NCI-H774 (cell line): ENCODE measurements at places on chromosomes 4 and X.

DNA sequence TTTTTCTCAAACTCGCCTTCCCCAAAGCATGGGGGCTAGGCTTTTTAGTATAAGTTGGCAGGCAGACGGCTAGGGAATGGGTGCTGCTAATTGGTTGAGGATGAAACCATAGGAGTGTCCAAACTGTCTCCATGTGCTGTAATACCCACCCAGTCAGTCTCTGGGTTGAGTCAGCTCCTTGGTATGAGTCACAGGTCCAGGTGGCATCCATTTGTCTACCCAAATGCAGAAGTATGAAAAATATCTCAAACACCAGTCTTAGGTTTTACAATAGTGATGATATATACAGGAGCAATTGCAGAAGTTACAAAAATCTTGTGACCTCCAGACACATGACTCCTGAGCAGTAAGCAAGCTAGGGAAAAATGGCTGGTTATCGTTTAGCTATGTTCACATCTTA, 27.4 kb upstream of the CCSER1 start:
- DNase-seq: no peak

DNA sequence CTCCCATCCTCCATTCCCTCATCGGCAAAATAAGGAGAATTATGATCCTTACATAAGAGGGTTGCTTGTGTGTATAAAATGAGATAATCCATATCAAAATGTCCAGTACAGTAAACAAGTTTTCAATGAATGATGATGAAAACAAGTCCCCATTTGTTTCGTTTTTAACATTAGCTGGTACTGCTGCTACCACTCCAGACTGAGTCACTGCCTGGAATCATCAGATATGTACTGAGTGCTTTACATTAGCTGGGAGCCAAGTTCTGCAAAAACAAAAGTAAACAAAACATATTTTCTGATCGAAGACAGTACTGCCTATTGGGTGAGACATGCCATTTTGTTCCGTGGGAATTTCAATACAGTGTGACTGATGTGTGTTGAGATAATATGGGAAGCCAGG, 123.2 kb upstream of the IGFBP7 start:
- no peak for DNase-seq

GRCh38 chr4:101201421-101201820, 145.9 kb downstream of the PPP3CA start:
- DNase-seq: no peak

- no peak for DNase-seq
Observed at GRCh38 chr4:21198683-21199082, 498.4 kb downstream of the PACRGL start.

DNA sequence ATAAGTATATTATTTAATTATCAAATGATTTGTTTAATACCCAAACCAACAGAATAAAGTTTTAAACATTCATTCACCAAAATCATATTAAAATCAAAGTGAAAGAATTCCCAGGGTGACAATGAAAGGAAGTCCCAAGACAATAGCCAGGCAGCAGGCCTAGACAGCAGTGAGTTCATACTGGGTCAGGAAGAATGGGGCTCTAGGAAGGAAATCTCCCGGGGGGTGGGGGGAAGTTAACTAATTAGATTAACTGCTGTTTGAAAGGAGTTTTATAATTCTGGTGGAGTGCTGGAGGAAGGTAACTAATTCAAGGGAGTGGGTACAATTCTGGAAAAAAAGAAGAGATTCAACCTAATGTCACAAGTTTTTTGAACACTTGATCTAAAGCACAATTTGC, 104.1 kb downstream of the ZAR1 start:
- no peak for DNase-seq

DNA sequence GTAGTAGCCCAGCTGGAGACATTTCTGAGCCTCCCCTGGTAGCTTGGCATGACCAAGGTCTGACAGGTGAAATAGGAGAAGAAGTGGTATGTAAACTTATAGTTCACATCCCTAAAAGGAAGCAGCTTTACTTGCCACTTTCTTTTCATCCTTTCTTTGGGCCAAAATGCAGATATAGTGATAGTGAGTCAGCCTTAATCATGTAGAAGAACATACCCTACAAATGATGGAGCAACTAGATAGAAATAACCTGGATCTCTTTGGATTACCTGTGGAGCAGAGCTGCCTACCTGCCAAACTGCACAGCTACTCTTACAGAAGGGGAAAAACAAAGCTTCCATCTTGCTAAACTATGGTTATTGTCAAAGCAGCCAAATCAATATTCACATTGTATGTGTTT, 106.7 kb upstream of the LCORL start:
- DNase-seq: no peak
